Mesangial cell (primary cell): ENCODE measurements at places on chromosomes 7 and 10. TPM values are rescaled to one million over a fixed set of nuclear protein-coding genes. Genes with fewer than 3 reads are reported as not detected.

AMPH gene
- total RNA-seq = 0.49 and 0.51 TPM in 2 replicates

CDNF gene
- total RNA-seq = 1.8 TPM in 1 of 2 replicates, not detected in the other

OGDH gene
- 90.9 and 105 TPM in 2 replicates for total RNA-seq

RAMP3 gene
- not detected in 2 replicates for total RNA-seq

PLXNA4 gene
- 0.16 and 0.51 TPM in 2 replicates for total RNA-seq

CALHM3 gene
- total RNA-seq = not detected in 2 replicates

PFKP gene
- 276 and 484 TPM in 2 replicates for total RNA-seq

HMX2 gene
- not detected in 2 replicates for total RNA-seq

CFAP46 gene
- 1.8 and 2.3 TPM in 2 replicates for total RNA-seq

ADIRF gene
- 0.33 and 0.63 TPM in 2 replicates for total RNA-seq

ACBD5 gene
- 10.8 and 14.6 TPM in 2 replicates for total RNA-seq

PRSS37 gene
- total RNA-seq = not detected in 2 replicates

ENKUR gene
- total RNA-seq = not detected in 2 replicates

PCLO gene
- 0.98 and 2.7 TPM in 2 replicates for total RNA-seq

PRKAG2 gene
- total RNA-seq = 23.8 and 26.6 TPM in 2 replicates

ZNF33A gene
- total RNA-seq = 6.5 and 11.4 TPM in 2 replicates

ERVW-1 gene
- not detected in 2 replicates for total RNA-seq

BHLHA15 gene
- 1.0 and 1.1 TPM in 2 replicates for total RNA-seq

ACSM6 gene
- total RNA-seq = not detected in 2 replicates

RNF133 gene
- not detected in 2 replicates for total RNA-seq

LIPJ gene
- under 0.01 TPM in 1 of 2 replicates, not detected in the other for total RNA-seq

VSIR gene
- 2.8 and 17.6 TPM in 2 replicates for total RNA-seq

CDK14 gene
- 14.3 and 18.3 TPM in 2 replicates for total RNA-seq

MYH16 gene
- total RNA-seq = 1.1 TPM in 1 of 2 replicates, not detected in the other

GIMAP1 gene
- not detected in 2 replicates for total RNA-seq

HPS1 gene
- 34.4 and 70.6 TPM in 2 replicates for total RNA-seq
